ENCODE measurements at places on chromosomes 16 and 17.
A peak's percentile ranks its signal among the peaks of the same experiment; 100 is the strongest.

GRCh38 chr16:62224646-62225209, 188.5 kb upstream of the CDH8 start:
- DNase-seq = no peak

GRCh38 chr17:17732892-17733670, 51.8 kb downstream of the RAI1 start:
- DNase-seq = no peak

- DNase-seq = no peak
Measured at GRCh38 chr16:26697807-26698206, 368.9 kb upstream of the C16orf82 start.

- no peak for DNase-seq
Measured at GRCh38 chr17:12110906-12111305, 90.2 kb downstream of the MAP2K4 start.

GRCh38 chr17:36705874-36706731, 104.7 kb downstream of the MRM1 start:
- DNase-seq = peak; percentile 11

GRCh38 chr17:78013683-78014467, 55.4 kb downstream of the TNRC6C start:
- peak; percentile 11 for DNase-seq

DNA sequence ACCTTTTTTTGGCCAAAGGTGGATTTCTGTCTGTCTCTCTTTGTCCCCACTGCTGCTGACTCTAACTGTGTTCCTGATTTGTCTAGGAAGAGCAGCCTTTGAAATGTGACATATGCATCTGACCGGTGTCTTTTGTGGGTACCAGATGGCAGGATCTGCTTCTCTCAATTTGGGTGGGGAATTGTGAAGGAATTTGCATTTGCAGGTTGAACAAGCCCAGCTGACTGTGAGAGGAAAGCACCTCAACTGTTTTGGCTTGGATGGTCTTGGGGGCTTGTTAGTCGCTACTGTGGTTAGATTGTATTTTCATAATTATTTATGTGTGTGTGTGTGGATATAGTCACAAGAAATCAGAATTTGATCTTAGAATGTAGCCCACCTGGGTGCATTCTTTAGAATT, 37.7 kb upstream of the LCMT1 start:
- DNase-seq = no peak

GRCh38 chr17:39753514-39754160, 15.9 kb downstream of the GRB7 start:
- DNase-seq = peak; percentile 63

- no peak for DNase-seq
Measured at GRCh38 chr16:177394-177822, 928 bp downstream of the HBA1 start.

- no peak for DNase-seq
Measured at GRCh38 chr16:67346341-67346740, 19.7 kb downstream of the LRRC36 start.

DNA sequence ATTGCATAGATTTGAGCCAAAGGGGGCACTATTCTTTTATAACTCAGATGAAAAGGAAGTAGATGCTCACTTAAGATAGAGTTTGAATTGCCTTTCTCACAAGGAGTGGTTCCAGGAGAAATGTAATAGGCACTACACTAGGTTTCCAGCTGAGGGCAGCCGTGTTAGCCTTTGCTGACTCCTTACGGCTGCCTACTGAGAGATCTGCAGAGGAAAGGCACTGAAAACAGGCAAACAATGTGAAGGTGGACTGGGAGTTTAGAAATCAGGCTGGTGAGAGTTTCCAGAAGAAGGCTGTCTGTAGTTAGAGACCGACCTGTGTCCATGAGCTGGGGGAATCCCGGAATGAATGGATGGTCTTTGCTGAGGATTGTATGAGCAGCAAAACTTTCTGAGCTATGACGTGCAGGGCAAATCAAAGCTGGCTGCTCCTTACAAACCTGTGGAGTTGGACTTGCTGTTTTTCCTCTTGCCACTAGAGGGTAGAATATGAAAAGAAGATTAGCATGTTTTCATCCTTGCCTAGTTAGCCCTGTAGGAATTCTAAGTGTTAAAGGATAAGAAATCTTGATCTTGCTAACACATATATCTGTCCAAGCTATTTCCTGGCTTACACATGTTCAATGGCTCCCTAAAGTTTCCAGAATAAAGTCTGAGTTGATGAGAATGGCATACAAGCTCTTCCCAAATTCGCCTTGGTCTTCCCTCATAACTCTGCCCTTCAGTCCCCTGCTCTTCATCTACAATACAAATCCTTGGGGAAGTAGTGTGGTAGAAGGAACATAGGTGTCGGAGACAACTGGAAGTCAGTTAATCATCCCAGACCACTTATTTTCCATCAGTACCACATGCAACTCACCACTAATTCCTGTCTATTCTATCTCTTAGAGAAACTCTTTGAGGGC, 20.1 kb upstream of the TAOK1 start:
- DNase-seq = peak; percentile 4

DNA sequence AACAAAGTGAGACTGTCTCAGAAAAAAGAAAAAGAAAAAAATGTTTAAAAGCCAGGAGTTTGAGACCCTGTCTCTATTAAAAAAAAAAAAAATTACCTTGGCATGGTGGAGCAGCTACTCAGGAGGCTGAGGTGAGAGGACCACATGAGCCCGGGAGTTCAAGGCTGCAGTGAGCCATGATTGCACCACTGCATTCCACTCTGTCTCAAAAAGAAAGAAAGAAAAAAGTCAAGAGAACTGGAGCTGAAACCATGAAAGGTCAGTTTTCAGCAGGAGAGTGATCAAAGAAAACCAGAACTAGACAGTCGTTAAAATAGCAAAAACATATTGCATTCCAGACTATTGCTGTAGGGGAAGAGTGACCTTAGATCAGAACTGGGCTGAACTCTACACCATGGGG, 8.8 kb downstream of the QPRT start:
- no peak for DNase-seq

DNA sequence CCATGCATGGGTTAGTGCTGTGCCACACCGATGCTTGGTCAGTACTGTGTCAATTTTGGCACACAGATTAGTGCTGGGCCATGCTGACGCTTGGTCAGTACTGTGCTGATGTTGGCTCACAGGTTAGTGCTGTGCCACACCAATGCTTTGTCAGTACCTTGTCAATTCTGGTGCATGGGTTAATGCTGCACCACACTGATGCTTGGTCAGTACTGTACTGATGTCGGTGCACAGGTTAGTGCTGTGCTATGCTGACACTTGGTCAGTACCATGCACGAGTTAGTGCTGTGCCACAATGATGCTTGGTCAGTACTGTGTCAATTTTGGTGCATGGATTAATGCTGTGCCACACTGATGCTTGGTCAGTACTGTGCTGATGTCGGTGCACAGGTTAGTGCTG, 103.0 kb downstream of the NPIPB11 start:
- no peak for DNase-seq

DNA sequence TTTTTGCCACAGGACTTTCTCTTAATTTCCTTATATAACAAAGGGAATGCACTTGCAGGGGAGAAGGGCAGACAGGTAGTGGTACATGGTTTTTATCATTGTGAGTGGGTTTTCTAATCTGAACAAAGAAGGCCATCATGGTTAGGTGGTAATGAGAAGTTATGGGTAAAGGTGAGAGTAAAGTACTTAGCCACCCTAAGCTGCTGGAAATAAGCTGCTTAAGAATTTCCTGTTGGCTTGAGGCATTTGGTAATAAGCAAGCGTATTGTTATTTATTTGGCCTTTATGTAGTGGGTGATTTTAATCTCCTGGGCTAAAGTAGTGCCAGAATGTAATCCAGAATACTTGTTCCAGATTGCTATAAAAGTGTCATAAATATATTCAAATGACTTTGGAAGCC, 27.1 kb downstream of the TAC4 start:
- DNase-seq = no peak

DNA sequence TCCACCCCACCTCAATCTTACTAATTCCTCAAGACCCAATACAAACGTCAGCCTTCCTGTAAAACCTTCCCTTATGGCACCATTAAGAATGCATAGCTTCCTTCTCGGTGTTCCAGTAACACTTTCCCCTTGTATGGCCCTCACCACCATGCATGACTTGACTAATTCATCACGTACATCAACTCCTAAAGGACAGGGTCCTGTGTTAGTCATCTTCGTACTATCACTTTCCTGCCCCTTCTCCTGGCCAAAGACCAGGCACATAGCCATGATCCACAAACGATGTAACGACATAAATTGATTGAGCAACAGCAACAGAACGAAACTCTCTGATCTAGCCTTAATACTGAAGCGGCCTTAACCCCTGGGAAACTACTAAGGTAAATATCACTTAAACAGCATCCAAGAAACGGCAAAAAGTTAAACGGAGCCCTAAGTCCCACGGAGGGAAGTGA, 612 bp downstream of the PSMD12 start:
- no peak for DNase-seq

DNA sequence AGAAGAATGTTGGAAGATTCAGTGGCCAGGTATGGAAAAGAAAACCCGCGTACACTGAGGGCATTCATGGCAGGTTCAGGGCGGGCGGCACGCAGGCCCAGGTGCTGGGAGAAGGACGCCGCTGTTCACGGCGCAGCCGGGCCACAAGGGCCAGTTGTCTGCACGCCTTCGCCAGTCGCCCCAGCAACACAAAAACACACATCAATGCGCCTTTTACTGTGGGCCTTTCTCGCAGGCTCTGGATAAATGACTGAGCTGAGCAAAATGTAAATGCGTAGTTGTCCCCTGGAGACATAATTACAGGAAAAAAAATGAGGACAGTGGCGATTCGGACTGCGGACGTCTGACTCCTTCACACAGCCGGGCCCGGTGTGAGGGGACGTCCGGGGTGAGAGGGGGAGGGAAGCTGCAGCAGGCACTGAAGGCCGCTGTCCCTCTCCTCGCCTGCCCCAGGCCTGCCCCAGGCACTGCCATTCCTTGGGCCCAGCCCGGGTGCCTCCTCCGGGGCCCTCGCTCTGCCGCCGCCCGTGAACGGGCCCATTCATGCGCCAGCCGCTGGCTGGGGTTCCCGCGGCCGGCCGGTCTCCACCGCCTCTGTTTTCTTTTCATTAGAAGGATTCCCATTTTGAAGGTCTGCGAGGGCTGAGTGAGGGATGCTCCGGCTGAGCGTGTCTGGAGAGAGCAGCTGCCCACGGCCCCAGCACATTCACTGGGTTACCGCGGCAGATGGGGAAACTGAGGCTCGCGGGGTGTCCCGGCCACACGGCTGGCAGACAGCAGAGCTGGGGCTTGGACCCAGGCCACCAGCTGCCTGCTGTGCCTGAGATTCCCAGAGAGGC, 6.5 kb upstream of the ZNF469 start:
- DNase-seq = no peak

- no peak for DNase-seq
Measured at GRCh38 chr16:53600126-53600525, 97.1 kb upstream of the AKTIP start.

- DNase-seq = no peak
Measured at GRCh38 chr16:5769513-5769912, 671.9 kb upstream of the EEF2KMT start.

DNA sequence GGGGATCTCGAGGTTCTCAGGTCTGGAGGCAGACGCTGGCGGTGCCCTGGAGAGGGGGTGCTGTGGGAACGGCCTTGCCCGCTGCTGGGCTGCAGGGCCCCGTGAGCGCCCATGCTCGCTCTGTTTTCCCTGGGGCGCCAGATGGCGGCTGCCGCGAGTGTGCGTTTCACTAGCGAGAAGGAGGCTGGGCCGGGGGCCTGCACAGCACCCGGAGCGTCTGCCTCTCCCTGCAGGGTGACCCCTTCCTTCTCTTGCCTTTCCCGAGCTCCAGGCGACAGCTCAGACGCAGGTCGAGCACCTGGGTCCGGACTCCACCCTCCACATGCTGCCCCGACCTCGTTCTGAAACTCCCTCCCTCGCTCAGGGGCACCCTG, 2.7 kb downstream of the TELO2 start:
- DNase-seq = no peak

GRCh38 chr16:87692756-87693155, 73.0 kb downstream of the KLHDC4 start:
- no peak for DNase-seq

GRCh38 chr17:6660805-6661463, 9.4 kb downstream of the C17orf100 start:
- no peak for DNase-seq

GRCh38 chr16:52705122-52705521, 158.2 kb upstream of the TOX3 start:
- DNase-seq = no peak

DNA sequence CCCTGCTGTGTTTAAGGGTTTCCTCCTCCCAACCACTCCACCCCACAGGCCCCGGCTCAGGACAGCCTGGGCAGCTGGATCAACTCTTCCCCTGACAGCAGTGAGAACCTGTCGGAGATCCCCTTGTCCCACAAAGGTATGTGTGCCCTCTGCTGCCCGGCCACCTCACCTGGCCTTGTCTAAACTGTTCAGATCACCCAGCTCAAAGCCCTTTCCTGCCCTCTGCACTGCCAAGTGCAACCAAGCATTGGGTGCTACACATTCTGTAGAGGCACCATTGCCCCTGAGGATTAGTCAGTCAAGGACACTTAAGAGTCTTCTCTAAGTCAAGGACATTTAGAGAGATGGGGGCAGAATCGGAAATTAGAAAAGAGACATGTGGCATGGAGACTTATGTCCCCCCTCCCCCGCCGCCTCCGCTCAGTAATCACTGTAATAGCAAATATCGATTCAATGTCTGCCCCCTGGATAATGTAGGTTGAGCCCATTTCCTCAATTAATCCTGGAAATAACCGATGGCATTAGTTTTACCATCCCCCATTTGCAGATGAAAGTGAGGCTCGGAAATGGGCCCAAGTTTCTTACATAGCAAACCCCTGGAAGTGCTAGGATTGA, 8.1 kb downstream of the BTBD17 start:
- DNase-seq = no peak

- DNase-seq = no peak
Measured at GRCh38 chr17:77566151-77566550, 392.4 kb upstream of the TNRC6C start.

GRCh38 chr17:41394254-41394996, 3.0 kb downstream of the KRT31 start:
- DNase-seq = no peak

DNA sequence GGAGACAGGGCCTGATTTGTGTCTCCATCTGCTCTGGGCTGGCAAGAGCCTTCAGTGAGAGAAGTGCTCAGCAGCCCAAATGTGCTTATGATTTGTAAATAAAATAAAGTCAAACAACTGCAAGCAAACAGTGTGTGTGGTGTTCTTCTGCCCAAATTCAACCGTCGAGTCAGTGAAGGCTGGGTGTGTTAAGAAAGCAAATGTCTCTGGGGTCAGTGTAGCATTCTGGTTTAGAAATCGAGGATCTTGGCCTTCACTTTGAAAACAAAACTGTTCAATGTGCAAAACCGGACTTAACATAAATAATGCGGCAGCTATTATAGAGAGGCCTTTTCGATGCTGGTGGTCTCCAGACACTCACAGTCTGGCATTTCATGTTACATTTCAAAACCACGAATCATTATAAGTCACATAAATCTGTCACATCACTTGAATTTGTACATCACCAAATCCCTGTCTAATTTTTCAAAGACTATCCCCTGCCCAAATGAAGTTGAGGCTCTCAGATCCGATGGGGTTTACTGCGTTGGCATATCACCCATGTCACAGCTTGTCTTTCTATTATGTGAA, 158.6 kb upstream of the MYOCD start:
- DNase-seq = no peak

- peak; percentile 60 for DNase-seq
Measured at GRCh38 chr17:49952209-49952911, 16.6 kb upstream of the DLX4 start.

GRCh38 chr17:75809631-75810111, 25.1 kb downstream of the UNK start:
- DNase-seq = no peak

GRCh38 chr17:80029258-80029974, 6.3 kb downstream of the TBC1D16 start:
- no peak for DNase-seq

GRCh38 chr16:81821436-81822128, 42.5 kb downstream of the PLCG2 start:
- DNase-seq = no peak

- DNase-seq = no peak
Measured at GRCh38 chr17:15967706-15968399, 22.9 kb downstream of the ADORA2B start.
